Mammary microvascular endothelial cell (primary cell): ENCODE measurements at places on chromosomes 5 and 9. TPM values are rescaled to one million over a fixed set of nuclear protein-coding genes. Genes with fewer than 3 reads are reported as not detected.

The SNCAIP gene
- total RNA-seq, result 5.7 and 8.9 TPM in 2 replicates

The WNT8A gene
- not detected in 2 replicates for total RNA-seq

The N4BP3 gene
- 12.3 and 13.1 TPM in 2 replicates for total RNA-seq

The PRSS3 gene
- 13.4 and 19.8 TPM in 2 replicates for total RNA-seq

The HAVCR2 gene
- not detected in 2 replicates for total RNA-seq
